ENCODE measurements at places on chromosomes 5 and 9. TPM values are rescaled to one million over a fixed set of nuclear protein-coding genes. Genes with fewer than 3 reads are reported as not detected.

DNA sequence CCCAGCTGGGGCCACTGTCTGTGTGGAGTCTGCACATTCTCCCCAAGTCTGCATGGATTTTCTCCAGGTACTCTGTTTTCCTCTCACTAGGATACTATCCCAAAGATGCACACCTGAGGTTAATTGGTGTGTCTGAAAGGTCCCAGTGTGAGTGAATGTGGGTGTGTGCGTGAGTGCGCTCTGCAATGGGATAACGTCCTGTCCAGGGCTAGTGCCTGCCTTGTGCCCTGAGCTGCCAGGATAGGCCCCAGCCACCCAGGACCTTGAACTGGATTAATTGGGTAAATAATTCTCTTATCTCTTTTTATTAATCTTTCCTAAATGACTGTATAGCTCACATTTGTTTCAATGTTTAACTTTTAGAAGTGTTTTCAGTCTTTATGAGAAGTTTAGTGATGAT, 11.5 kb upstream of the PANK3 start:
- no peak overlapping the region for H3K4me3 ChIP-seq
- peaks cover 21% of the 10 kb centered on the region for H3K4me1 ChIP-seq
- H3K27me3 ChIP-seq = no peaks in the 10 kb centered on the region
- no peak for DNase-seq
- no peaks in the 10 kb centered on the region for H3K36me3 ChIP-seq
- H3K27ac ChIP-seq = peak overlapping the region; percentile 91

DNA sequence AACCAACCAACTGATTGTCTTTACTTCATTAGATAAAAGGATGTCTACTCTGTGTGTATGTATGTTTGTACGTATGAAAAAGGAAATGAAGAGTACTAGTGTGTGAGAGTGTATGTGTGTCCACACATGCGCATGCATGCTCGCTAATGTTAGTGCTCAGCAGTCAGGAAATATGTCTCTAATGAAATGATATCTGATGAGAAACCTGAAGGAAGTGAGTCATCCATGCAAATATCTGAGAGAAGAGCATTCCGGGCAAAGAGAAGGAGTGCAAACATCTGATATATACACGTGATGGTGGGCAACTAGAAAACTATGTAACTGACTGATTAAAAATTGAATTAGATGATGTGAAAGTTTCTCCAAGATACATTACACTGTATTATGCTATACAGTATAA, 29.6 kb upstream of the UGCG start:
- no peak overlapping the region for H3K4me3 ChIP-seq
- no peaks in the 10 kb centered on the region for H3K27me3 ChIP-seq
- no peak for DNase-seq

Gene FANCC
- total RNA-seq = 32.4 TPM

GRCh38 chr9:28502189-28502588, 928.9 kb upstream of the C9orf72 start:
- H3K27me3 ChIP-seq = no peaks in the 10 kb centered on the region
- no peak overlapping the region for H3K4me3 ChIP-seq
- H3K27ac ChIP-seq = no peak overlapping the region
- no peaks in the 10 kb centered on the region for H3K36me3 ChIP-seq

DNA sequence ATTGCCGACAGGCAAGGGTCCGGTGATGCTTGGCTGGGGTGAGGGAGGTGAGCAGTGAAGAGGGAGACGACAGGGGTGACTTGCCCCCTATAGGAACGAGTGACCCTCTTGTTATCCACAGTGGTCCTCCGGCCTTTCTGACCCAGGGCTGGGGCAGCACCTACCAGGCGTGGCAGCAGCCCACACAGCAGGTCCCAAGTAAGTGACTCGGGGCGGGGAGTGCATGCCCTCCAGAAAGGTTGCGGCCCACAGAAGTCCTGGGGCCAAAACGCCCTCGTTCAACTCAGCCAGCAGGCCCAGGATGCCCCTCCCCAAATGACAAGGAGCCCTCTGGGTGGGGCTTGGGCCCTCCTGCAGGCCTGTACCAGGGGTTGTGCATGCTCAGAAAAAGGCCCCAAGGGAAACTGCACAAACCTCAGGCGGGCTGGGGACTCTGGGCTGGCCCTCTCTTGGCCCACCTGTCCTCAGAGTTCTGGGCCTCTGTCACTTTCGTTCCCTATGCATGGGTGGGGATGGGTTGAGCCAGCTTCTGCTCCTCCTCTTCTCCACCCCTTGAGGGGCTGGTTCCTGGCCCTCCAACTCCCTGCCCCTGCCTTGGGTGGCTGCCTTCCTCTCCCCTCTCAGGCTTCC, 32.2 kb upstream of the PRDM12 start:
- no peaks in the 10 kb centered on the region for H3K4me1 ChIP-seq
- H3K27ac ChIP-seq = no peak overlapping the region
- DNase-seq = no peak
- H3K36me3 ChIP-seq = peaks cover 89% of the 10 kb centered on the region
- H3K27me3 ChIP-seq = no peaks in the 10 kb centered on the region

Gene IFNB1
- total RNA-seq = not detected

DNA sequence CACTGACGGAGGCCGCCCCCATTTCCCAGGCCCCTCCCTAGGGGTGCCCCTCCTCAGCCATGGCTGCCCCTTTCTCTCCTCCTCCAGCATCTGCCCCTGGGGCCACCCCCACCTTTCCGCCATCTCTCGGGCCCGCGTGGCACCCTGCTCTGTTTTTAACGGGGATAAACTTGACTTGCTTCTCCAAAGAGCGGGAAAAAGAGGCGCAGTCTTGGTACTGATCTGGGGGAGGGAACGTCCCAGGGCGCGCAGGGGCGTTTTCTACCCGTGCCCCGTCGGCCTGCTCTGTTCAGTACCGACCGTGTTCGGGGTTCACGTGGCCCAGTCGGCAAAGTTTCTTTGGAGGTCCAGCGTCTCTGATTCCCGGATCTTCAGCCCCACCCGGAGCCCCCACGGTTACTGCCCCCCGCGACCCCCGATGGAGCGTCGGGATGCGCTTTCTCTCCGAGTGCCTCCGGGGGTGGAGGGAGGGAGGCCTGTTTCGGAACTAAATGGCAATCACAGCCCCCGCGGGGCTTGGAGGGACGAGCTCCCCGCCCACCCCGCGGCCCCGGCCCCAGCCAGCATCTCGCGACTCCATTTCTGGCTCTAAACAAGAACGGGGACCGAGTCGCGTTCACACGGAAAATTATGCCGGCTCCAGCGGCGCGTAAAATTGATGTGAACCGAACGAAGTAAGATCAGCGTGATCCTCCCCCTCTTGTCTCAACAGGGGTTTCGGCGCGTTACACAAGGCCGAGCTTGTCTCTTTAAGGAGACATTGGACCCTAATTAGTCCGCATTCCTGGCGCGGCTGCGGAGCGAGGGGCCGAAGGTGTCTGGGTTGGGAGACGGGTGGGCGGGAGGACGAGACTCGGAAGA, 1.1 kb upstream of the TLE4 start:
- peaks cover 7% of the 10 kb centered on the region for H3K4me1 ChIP-seq
- H3K27me3 ChIP-seq = no peaks in the 10 kb centered on the region
- H3K27ac ChIP-seq = peak overlapping the region; percentile 38

GRCh38 chr9:98811051-98811650, 3.7 kb downstream of the GALNT12 start:
- no peak for DNase-seq
- H3K4me1 ChIP-seq = peaks cover 6% of the 10 kb centered on the region
- no peaks in the 10 kb centered on the region for H3K36me3 ChIP-seq

DNA sequence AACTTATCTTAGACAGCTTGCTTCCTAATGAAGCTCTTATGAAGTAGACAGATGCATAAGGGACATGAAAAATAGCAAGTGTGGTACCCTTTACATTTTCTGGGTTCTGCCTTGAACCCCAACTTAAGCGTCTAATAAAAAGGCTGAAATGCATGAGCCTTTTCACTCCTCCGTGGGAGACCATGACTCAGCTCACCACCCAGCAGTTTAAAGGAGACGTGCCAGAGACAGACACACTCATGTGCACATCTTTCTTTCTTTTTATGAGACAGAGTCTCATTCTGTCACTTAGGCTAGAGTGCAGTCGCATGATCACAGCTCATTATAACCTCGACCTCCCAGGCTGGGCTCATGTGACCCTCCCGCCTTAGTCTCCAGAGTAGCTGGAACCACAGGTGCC, 22.3 kb downstream of the CTXN3 start:
- H3K36me3 ChIP-seq = no peaks in the 10 kb centered on the region
- H3K27me3 ChIP-seq = no peaks in the 10 kb centered on the region
- no peak overlapping the region for H3K4me3 ChIP-seq
- DNase-seq = no peak
- H3K4me1 ChIP-seq = no peaks in the 10 kb centered on the region

Gene RAD23B
- 101 TPM for total RNA-seq

Gene UNC5A
- under 0.01 TPM for total RNA-seq

GRCh38 chr9:123505496-123505895, 149.5 kb downstream of the CRB2 start:
- H3K4me1 ChIP-seq = peaks cover 11% of the 10 kb centered on the region
- no peaks in the 10 kb centered on the region for H3K36me3 ChIP-seq
- no peak overlapping the region for H3K4me3 ChIP-seq
- DNase-seq = no peak
- H3K27me3 ChIP-seq = no peaks in the 10 kb centered on the region

DNA sequence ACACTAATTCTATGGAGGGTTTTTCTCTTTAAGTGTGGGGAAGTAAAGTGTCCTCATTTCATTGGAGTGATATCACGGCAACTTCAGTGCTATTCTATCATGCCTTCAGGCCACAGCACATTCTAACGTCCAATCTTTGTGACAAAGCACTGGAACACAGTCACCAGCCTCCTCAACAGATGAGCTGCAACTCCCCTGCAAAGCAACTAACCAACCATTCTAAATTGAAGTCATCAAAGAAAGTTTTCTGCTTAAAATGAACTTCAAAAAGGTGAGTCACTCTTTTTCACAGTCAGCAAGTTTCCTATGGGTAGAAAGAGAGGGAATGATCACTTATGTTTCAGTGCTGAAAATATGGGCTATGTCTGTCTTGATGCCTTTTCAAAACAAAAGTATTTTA, 190.8 kb downstream of the ELAVL2 start:
- no peaks in the 10 kb centered on the region for H3K36me3 ChIP-seq
- no peaks in the 10 kb centered on the region for H3K4me1 ChIP-seq
- no peak overlapping the region for H3K4me3 ChIP-seq
- no peak overlapping the region for H3K27ac ChIP-seq

Gene SLC34A1
- total RNA-seq = 0.23 TPM

- no peaks in the 10 kb centered on the region for H3K36me3 ChIP-seq
- no peaks in the 10 kb centered on the region for H3K4me1 ChIP-seq
Measured at GRCh38 chr5:53820802-53821171, 260.3 kb downstream of the NDUFS4 start.

DNA sequence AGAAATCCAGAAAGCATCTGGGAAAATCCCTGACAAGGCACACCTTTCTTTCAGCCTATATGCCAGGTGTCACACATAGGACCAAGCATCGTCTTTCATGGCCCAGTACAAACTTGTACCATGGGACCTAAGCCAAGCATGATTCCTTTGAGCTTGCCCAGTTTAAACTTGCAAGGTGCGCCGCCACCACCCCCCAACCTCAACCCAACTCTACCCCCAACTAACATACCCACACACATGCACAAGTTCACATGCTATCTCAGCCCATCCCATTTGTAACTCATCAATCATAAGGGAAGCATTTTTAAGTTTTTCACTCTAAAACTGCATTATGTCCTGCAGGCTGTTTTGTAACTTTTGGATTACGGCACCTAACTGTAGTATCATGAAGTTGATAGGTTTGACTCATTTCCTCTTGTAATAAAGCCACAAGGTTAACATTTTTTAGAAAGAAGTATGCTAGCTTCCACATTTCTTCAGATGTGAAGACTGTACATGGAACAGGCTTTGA, 145.9 kb upstream of the FST start:
- H3K4me3 ChIP-seq = no peak overlapping the region
- no peaks in the 10 kb centered on the region for H3K36me3 ChIP-seq
- no peak for DNase-seq
- peaks cover 2% of the 10 kb centered on the region for H3K4me1 ChIP-seq
- H3K27ac ChIP-seq = no peak overlapping the region

DNA sequence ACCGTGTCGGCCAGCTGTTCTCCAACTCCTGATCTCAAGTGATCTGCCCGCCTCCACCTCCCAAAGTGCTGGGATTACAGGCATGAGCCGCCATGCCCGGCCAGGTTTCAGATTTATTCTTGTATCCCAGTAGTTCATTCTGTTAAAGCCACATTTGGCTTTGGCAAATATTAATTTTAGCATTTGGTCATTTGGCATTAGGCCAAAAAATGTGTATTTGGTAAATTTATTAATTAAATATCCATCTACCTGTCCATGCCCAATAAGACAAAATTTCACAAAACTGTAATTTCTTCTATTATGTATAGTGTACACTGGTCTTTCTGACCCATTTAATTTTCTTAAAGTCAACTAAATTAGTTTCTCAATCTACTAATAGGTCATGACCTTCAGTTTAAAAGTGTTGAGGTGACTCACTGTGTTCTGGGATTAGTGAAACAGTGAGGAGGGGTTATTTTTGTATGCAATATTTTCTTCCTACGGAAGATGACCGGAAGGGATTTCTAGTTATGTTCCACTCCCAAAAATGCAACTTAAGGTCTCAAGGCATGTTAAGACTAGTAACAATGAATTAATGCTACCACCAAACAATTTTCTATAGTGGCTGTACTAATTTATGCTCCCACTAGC, 21.0 kb downstream of the OSTF1 start:
- no peak overlapping the region for H3K4me3 ChIP-seq
- H3K27ac ChIP-seq = no peak overlapping the region
- H3K4me1 ChIP-seq = peaks cover 19% of the 10 kb centered on the region

- no peak overlapping the region for H3K27ac ChIP-seq
- no peaks in the 10 kb centered on the region for H3K36me3 ChIP-seq
- peaks cover 3% of the 10 kb centered on the region for H3K4me1 ChIP-seq
- no peak for DNase-seq
Measured at GRCh38 chr5:92504346-92504745, 1076.7 kb downstream of the NR2F1-AS1 start.

DNA sequence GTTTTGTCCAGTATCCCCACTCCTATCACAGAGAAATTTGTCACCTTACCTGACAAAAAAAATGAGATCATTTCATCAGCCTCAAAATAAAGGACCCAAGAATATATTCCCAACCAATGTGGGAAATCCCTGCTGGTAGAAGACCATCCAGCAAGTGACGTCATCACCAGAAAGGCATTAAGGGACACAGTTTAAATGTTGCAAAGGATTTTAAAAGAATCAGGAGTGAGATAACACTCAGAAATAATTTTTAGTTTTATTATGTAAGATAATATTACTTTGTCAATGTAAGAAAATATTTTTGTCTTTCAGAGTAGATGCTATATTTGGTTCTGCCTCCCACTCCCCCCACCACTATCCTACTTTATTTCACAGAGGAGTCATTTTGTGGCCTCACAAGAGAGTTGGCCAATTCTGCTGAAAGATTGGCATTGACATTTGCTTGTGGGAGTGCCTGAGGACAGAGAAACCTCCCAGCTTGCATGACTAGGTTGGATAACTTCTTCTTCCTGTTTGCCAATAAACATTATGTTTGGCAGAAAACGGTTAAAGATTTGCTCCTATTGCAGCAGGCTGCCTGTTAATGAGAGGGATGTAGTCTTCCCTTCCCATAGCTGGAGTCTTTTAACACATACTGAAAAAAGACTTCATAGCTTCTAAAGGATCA, 288.6 kb upstream of the DAB2 start:
- peaks cover 21% of the 10 kb centered on the region for H3K4me1 ChIP-seq
- H3K27me3 ChIP-seq = no peaks in the 10 kb centered on the region
- no peaks in the 10 kb centered on the region for H3K36me3 ChIP-seq
- no peak overlapping the region for H3K27ac ChIP-seq
- DNase-seq = no peak

- H3K4me1 ChIP-seq = no peaks in the 10 kb centered on the region
- no peaks in the 10 kb centered on the region for H3K36me3 ChIP-seq
- no peak overlapping the region for H3K4me3 ChIP-seq
- H3K27me3 ChIP-seq = no peaks in the 10 kb centered on the region
- no peak overlapping the region for H3K27ac ChIP-seq
- no peak for DNase-seq
Measured at GRCh38 chr5:78597974-78598371, 50.6 kb downstream of the LHFPL2 start.

Gene SLC6A7
- total RNA-seq = not detected
